ENCODE measurements at places on chromosomes 1 and 21.

DNA sequence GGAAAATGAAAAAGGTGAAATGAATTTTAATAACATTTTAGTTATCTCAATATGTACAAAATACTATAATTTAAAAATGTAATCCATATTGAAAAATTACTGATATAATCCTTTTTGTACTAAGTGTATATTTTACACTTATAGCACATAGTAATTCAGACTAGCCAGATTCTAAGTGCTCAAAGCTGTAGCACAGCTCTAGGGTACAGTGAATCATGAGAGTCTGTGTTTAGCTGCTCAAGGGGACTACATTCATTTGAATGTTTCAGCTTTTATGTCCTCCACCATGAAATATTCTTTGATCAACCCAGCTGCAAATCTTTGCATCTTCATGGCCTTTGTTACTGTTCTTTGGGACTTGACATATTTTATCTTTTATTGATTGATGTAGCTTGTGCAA is 15.7 kb downstream of the CD53 start:
- no peak for DNase-seq

DNA sequence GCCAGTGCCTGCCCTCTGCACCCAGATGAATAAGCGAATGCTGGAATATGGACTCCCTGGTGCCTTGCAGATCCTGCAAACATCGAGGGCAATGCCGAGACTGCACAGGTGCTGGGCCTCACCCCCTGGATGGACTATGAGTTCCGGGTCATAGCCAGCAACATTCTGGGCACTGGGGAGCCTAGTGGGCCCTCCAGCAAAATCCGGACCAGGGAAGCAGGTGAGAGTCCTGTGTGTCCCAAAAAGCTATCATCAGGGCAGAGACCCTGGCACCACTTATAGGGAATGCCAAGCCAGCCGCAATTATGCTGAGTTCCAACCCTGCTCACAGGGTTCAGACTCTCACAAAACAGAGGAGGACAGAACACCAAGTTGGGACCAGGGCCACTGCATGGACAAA is 17.2 kb downstream of the TMEM81 start:
- DNase-seq = no peak

GRCh38 chr1:37728416-37728815 is 36.1 kb downstream of the CDCA8 start:
- no peak for DNase-seq

DNA sequence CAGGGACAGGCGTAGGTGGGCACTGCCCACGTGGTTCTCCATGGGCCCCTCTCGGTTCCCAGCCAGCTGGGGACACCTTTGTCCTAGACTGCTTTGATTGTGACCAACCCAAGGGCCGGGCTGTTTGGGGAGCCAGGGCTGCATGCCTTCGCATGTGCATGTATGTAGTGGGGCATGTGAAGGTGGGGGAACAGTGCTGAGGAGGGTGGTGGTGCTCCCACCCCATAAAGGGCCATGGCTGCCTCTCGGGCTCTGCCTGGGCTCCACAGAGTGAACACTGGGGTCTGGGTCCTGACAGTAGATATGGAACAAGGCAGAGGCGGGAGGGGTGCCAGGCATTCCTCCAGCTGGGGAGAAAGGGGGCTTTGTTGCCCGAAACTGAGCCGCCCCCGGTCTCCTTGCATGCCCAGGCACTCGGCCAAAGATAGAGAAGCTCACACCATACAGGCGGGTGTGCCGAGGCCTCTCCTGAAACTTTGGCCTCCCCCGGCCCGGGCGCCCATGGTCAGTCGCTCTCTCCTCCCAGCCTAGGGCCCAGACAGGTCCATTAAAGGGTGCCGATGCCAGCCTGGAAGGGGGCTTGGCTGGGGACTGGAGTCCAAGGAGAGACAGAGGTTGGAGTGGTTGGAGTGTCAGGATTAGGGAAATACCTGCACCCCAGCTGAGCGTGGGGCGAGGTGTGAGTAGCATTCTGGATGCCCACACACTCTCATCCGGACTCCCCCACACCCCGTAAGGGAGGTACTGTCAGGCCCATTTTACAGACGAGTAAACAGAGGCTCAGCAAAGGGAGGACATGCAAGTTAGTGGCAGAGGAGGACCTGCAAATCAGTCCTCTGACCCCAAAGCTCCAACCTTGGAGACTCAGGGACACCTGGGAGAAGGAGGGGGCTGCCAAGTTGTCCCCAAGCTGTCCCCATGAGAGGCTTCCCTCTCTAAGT is 41.1 kb downstream of the EPHA2 start:
- no peak for DNase-seq

GRCh38 chr1:238606457-238606856 is 715.7 kb upstream of the ZP4 start:
- no peak for DNase-seq

DNA sequence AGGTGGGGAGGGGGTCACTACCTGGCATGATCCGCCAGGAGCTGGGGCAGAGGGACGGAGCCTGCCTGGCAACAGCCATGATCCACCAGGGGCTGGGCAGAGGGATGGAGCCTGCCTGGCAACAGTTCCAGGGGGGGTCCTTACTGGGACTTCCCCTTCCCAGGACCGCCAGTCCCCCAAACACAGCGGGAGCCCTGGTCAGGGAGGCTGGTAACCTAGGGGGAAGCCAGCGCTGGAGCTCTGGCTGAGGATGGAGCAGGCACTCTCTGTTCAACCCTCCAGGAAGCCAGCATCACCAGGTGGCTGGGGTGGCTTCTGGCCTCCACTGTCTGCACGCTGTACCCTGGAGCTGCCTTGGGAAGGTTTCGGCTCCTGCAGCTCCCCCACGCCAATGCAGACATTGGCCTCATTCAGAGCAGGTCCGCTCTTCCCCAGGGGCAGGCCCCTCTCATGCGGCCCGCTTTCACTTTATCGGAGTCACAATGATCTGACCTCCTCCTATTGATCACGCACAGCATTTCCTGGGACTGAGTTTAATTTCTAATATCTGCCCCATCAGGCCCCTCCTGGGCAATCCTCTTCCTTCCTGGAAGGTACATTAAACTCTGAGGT is 68.4 kb upstream of the ABCG1 start:
- DNase-seq = no peak

DNA sequence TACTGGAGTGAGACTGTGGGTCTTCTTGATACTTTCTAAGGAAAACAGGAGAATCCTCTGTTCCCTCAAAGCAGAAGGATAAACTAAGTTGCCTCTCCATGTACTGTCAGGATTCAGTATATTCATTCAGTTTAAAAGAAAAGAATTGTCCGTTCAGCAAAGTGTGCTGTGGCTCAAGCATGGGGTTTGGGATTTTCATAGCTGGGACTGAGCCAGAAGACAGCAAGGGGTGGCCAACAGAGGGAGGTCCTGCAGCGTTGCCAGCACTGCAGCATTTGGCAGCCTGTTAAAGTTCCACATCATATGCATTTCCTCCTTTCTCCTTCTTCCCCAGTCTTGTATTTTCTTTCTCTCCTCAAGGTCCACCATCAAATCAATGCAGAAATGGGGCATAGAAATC is 75.1 kb downstream of the DTL start:
- DNase-seq = peak; percentile 69

- no peak for DNase-seq
Observed at GRCh38 chr21:34618941-34619340, 4.0 kb upstream of the RCAN1 start.

DNA sequence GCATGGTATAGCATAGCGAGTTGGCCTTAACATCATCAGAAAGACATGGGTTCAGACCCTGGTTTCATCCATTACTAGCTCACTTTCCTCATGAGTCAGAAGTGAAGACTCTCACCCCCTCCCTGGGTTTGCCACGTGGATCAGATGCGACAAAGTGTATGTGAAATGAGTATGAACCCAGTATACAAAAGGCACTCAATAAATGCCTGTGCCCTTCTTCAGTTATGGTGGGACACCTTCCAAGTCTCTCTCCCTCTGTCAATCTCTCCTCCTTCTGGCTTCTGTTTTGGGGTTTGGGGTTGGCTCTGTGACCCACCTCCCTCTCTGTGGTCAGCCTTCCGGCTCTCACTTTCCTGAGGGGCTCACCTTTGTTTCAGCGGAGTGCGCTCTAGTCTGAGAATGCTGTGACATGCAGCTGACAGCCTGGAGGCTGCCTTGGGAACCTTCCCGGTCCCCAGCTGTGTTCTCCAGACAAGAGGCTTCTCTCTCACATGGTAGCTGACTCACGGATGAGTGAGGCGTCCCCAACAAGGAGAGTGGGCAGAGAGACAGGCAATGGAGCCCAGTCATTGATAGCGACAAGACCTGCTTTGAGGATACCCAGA is 155.0 kb upstream of the EDN2 start:
- peak; percentile 47 for DNase-seq

DNA sequence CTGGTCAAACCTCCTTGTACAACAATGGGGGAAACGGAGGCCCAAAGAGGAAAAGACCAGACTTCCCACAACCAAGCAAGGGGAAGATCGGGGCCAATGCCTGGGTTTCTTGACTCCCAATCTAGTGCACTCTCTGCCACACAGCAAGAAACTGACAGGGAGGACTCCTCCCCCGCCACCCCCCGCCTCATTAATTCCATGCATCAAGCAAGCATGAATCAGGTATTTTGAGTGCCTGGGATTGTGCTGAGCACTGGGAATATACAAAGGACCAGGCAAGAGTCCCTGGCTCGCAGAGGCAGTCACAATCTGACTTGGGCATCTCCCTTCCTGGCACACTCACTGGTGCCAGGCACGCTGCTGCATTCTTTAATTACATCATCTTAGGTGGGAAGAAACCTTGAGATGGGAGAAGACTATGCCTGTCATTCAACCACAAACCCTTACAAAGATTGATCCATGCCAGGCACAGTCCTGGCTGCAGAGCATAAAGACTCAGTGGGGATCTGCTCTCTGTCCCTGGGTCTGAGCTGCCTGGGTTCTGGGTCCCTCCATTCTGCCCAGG is 4.4 kb upstream of the KCNC4 start:
- no peak for DNase-seq

GRCh38 chr1:112169517-112169916 is 180.0 kb upstream of the KCND3 start:
- no peak for DNase-seq

- DNase-seq = peak; percentile 83
Observed at GRCh38 chr21:35232545-35233176, 183.6 kb upstream of the RUNX1 start.

- no peak for DNase-seq
Observed at GRCh38 chr1:216660561-216660960, 62.7 kb downstream of the ESRRG start.

- no peak for DNase-seq
Observed at GRCh38 chr21:23522751-23523150, 2084.5 kb downstream of the MRPL39 start.

- no peak for DNase-seq
Observed at GRCh38 chr1:33320619-33321165, at the start of gene A3GALT2. TSS of gene A3GALT2 (minus strand) at chr1:33321098. CDS start at chr1:33321098, 0 bp downstream.

GRCh38 chr1:248847181-248847955 is 9.3 kb downstream of the ZNF672 start:
- DNase-seq = no peak

DNA sequence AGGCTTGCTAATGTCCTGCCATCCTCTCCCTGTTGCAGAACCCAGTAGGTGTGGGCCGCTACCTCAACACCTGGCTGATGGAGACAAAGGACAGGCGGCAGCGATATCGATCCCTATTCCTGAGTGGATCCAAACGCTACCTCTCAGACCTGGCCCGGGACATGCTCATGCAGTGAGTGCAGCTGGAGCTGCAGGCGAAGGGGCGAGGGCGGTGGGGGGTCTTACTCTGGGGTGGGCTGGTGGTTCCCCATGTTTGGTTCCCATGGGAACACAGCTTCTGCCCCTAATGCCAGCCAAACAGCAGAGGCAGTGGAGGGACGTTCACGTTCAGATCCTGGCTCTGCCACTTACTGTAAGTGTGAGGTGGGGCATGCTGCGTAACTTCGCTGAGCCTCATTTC is 15.8 kb upstream of the TTC22 start:
- DNase-seq = no peak

GRCh38 chr1:234994436-234995295 is 134.0 kb downstream of the TOMM20 start:
- no peak for DNase-seq

GRCh38 chr1:180881806-180882509 is 30.7 kb upstream of the KIAA1614 start:
- peak; percentile 69 for DNase-seq

DNA sequence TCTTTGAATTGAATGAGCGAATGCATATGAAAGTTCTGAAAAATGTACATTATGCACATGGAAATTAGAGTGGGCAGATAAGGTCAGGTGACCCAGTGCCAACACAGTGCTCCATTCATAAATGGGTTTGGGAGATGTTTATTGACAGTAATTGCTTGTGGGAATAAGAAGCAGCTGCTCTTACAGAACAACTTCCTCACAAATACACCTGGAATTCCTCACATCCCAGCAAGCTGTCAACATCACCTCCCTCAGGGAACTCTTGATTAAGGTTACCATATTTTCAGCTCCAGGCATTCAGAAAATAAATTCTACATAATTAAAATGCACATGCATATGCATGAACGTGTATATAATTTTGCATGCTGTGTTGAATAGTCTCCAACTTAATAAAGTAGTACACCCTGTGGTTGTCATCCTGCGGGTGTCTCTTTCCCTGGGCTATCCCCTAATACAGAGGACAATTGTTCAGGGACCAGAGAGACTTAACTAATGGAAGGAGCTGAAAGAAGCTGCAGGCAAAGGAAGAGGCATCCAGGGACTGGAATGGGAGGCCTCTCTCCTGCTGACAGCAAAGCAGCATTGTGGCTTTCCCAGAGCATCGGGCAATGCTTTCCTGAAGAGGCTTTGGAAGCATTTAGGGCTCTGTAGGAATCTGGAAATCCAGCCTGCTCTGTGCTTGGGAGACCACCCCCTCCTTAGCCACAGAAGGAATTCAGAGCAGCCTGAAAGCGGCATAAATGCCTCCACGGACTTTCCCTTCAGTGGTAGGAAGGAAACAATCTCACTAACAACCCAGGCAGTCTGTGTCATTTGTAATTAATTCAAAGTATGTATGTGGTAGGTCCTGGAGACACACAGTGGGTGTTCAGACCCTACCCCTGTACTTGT is 55.2 kb upstream of the GNG12 start:
- peak; percentile 25 for DNase-seq

DNA sequence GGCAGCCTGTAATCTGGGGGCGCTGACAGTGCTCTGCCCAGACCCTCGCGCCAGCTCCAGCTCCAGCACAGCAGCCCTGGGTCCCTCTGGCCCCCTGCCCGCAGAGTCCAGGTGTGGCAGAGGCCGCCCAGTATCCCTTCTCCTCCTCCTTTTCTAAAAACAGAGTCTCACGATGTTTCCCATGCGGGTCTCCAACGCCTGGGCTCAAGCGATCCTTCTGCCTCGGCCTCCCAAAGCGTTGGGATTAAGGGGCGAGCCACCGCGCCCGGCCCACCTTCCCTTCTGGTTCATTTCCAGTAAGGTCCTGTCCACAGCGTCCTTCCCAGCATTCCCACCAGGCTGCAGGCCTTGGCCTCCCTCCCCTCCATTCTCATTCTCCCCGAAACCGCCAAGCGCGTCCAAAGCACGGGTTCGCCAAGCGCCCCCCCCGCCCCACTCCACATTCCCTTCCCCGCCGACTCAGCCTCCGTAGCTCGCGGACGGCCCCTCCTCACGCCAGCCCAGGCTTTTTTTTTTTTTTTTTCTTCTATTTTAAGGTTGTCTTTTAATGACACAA is 2.0 kb upstream of the PCBP3 start:
- no peak for DNase-seq

GRCh38 chr1:51453010-51453409 is 66.1 kb downstream of the EPS15 start:
- peak; percentile 14 for DNase-seq
